Uterus (tissue), 4 donors: ENCODE measurements at places on chromosomes 6 and 20. TPM values are rescaled to one million over a fixed set of nuclear protein-coding genes. Genes with fewer than 3 reads are reported as not detected.

DNA sequence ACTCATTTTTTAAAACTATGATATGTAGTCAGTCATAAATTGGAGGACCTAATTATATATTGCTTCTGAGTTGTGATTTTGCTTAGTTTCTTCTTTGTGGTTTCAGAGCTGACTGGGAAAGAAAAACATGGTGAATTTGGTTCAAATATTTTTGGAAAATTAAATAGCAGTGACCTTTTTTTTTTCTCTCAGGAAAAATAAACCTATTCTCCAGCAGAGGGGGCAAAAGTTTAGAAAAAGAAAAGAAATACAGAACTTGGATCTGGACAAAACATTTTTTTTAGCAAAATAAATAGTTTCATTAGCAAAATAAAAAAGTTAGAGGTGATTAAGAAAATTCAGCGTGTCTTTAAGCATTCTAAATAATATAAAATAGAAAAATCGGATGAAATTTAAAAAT, 10.2 kb downstream of the COL10A1 start:
- H3K4me1 ChIP-seq: no peaks in the 10 kb centered on the region
- no peaks in the 10 kb centered on the region for H3K36me3 ChIP-seq
- no peaks in the 10 kb centered on the region for H3K27me3 ChIP-seq
- no peak overlapping the region for H3K4me3 ChIP-seq
- H3K27ac ChIP-seq: no peak overlapping the region

DNA sequence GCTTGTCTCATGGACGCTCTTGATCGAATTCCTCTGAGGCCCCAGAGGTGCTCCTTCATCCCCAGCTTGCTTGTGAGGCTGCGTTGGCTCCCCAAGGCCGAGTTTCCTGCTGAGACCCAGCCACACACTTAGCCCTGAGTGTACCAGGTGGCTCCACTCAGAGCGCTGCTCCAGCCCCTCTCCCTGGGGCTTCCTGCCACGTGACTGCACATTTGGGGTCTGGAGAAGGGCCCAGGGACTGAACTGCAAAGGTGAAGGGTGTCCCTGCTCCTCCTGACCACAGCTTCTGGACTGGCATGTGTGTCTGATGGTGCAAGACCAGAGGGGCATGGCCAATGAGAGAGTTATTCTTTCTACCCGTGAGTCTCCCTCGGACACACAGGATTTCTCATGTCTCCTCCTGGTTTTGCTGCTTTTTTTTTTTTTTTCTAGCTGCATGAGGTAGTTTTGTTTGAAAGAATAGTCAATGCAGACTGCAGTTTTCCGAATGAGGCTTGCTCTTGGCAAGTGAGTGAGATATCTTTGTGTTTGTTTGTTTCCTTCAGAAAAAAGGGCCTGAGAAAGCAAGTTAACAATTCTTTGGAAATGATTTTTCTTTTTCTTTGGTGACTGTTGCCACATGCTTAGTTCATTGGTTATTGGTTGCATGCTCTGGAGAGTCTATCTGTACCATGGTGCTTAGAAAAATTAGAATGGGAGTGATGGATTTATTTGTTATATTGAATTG, 3.1 kb upstream of the ZNF831 start:
- no peak for DNase-seq
- H3K27me3 ChIP-seq: no peaks in the 10 kb centered on the region
- no peak overlapping the region for H3K4me3 ChIP-seq
- H3K36me3 ChIP-seq: no peaks in the 10 kb centered on the region
- no peak overlapping the region for H3K27ac ChIP-seq

The FIG4 gene
- total RNA-seq: 4.1 TPM

GRCh38 chr20:22489626-22490286, 94.6 kb downstream of the FOXA2 start:
- no peak overlapping the region for H3K4me3 ChIP-seq
- H3K27me3 ChIP-seq: no peaks in the 10 kb centered on the region
- H3K27ac ChIP-seq: no peak overlapping the region
- H3K36me3 ChIP-seq: no peaks in the 10 kb centered on the region

The POU3F2 gene
- not detected for total RNA-seq

The BMP7 gene
- 0.29 TPM for total RNA-seq

DNA sequence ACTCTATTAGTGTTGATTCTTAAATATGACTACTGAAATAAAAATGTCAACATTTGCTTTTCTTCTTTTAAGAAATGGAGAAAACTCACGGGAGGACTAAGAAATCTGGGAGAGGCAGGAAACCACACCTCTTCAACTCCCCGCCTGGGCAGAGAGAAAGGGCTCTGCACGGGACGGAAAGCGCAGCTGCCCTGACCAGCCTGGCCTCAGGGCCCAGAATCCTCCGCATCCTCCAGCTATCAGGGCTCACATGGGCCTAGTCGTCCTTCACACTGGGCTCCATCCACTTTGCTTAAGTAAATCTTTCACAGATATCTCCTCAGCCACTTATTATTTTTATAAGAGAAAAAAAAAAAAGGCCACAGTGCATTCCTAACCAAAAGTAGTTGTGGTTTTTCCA, 215.1 kb downstream of the TBXT start:
- H3K4me3 ChIP-seq: no peak overlapping the region
- no peaks in the 10 kb centered on the region for H3K27me3 ChIP-seq
- H3K4me1 ChIP-seq: no peaks in the 10 kb centered on the region

DNA sequence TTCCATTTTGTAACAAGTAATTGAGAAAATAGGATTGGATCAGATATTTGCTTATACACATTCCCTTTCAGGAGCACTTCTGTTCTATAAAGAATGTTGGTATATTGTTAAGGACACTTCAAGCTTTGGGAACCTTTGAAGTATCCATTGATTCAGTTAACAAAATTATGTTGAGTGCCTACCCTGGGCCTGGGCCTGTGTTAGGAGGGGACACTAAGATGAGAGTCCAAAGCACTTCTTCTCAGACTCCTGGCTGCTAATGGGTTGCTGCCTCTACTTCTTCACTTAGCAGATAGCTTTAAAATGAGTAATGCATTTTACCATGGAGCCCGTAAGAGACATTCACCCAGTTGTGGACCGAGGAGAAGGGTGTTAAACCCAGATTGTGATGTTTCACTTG, 40.3 kb downstream of the PTPN1 start:
- no peak overlapping the region for H3K27ac ChIP-seq
- no peak for DNase-seq
- H3K27me3 ChIP-seq: no peaks in the 10 kb centered on the region

DNA sequence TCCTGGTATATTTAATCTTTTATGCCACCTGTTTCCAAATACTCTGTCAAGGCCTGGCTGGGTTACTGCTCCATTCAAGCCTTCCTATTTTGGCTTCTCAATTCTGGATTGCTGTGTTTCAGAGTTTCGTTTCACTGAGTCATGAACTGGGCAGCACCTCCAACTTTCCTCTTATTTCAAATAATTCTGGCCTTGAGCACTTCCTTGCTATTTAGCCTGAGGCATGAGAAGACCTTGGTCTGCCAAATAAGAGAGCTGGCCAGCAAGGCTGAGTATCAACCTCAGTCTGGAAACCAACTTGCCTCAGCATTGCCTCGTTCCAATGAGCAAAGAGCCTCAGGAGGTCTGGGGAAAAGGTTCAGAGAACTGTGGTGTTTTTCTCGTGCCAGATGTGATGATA, 66.6 kb downstream of the TNFAIP3 start:
- no peak for DNase-seq
- H3K27me3 ChIP-seq: no peaks in the 10 kb centered on the region
- H3K4me1 ChIP-seq: no peaks in the 10 kb centered on the region
- no peak overlapping the region for H3K4me3 ChIP-seq

The C20orf204 gene
- total RNA-seq: 0.26 TPM

The PTCRA gene
- not detected for total RNA-seq

DNA sequence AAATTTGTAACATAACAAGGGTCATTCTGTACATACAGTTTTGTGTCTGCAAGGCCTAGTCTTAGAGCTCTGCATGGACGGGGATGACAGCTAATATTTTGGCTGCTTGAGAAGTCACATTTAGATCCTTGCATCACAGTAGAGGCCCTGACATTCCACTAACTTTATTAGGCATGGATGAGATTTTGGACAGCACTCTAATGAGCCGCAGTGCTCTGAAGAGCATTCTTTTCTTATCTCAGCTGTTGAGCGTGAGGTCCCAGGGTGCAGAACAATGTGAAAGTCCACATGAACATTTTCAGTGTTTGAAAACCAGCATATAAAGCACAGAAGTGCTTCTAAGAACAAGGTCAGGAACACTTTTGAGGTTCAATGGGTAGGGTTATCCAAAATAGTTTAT, 58.9 kb downstream of the IPCEF1 start:
- DNase-seq: no peak
- H3K36me3 ChIP-seq: no peaks in the 10 kb centered on the region
- no peak overlapping the region for H3K27ac ChIP-seq
- no peaks in the 10 kb centered on the region for H3K27me3 ChIP-seq
- H3K4me3 ChIP-seq: no peak overlapping the region

- H3K4me1 ChIP-seq: no peaks in the 10 kb centered on the region
- no peaks in the 10 kb centered on the region for H3K36me3 ChIP-seq
- no peak for DNase-seq
- no peaks in the 10 kb centered on the region for H3K27me3 ChIP-seq
- no peak overlapping the region for H3K4me3 ChIP-seq
Observed at GRCh38 chr20:6884114-6884513, 116.6 kb downstream of the BMP2 start.

The ABCF1 gene
- total RNA-seq: 35.2 TPM

- no peaks in the 10 kb centered on the region for H3K27me3 ChIP-seq
- H3K4me3 ChIP-seq: no peak overlapping the region
- H3K36me3 ChIP-seq: no peaks in the 10 kb centered on the region
- peaks cover 3% of the 10 kb centered on the region for H3K4me1 ChIP-seq
Observed at GRCh38 chr20:51413857-51414256, 128.7 kb downstream of the NFATC2 start.

DNA sequence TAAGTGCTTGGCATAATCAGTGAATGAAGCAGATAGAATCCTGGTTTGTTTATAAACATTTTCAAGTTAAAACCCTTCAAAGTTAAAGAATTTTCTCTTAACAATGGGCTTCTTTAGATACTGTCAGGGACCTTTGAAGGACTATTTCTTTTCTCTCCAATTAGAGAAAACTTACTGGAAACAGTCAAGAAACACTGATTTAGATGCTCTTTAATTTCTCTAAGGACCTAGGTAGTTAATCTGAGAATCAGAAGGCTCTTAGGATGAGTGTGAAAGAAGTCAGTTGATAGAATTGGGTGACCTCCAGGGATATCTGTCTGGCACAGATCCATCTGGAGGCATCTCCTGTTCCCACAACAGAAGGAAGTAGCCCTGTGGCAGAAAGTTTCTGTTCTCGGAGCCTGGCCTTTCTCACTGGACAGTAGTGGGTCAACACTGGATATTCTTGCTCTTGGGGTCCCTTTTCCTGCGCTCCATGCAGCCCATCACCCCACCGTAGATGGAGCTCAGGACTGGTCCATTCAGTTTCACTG, 22.5 kb downstream of the KIAA0408 start:
- no peak overlapping the region for H3K4me3 ChIP-seq
- H3K36me3 ChIP-seq: no peaks in the 10 kb centered on the region
- no peaks in the 10 kb centered on the region for H3K27me3 ChIP-seq
- DNase-seq: no peak
- H3K27ac ChIP-seq: no peak overlapping the region
